Stimulated activated CD8-positive, alpha-beta memory T cell treated with anti-CD3 and anti-CD28 coated beads, Interleukin-4, amount 100 ng/mL, for 48 hours (primary cell): ENCODE measurements at places on chromosomes 3 and 15.

DNA sequence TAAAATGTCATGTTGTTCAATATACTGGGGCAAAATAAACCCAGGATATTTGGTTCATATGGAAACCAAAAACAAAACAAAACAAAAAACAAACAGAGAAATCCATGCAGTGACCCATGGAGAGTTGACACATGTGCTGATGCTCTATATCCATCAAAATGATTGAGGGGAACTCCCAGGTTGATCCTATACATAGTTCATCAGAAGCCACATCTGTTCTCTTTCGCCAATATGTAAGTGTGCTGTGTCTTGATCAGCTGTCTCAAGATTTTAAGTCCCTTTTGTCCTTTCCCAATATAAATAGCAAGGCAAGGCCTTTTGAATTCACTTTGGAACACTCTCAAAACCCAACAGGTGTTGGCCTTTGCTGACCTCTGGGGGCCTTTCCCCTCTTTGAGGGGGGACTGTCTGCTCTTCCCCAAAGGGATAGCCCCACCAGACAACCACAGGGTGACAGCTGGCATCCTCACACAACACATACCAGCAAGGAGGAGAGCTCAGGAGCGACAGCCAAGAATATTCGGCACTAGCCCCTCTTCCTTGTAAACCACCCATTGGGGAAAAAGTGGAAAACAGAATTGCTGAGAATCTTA is 209.4 kb upstream of the CD96 start:
- DNase-seq: no peak

DNA sequence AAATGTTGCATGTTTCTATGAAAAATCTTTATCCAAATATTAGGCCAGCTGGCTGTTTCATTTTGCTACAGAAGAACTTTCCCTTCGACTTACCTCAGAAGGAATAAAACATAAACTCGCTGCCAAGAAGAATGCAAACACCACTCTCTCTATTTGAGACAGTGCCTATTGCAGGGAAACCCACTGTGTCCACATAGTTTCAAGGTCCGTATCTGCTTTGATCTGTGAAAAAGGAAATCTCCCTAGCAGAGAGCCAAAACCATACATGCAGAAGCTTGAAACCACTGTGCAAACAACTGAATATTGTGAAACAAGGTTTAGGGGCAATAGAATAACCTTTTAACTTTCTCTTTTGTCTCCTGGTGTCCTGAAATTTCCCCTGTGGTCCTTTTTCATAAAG is 35.0 kb upstream of the CAPN7 start:
- no peak for DNase-seq

- no peak for DNase-seq
Measured at GRCh38 chr3:127019449-127019848, 36.5 kb downstream of the PLXNA1 start.

DNA sequence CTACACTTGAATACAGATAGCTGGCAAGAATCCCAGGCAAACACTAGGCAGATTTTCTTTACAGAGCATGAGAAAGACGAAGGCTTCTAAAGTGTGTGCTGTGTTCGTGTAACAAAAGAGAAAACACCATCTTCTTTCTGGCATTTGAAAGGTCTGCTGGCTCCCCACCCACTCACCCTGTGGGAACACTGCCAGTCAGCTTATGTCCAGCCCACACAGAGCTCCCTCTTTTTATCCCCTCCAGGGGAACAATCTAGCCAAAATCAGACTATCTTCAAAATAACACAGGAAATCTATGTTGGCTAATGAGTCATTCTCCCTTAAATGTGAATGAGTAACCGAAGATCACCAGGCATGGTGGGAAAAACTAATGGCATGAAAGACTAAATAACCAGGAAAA is 45.6 kb upstream of the PAQR5 start:
- no peak for DNase-seq

- no peak for DNase-seq
Measured at GRCh38 chr3:122960652-122961051, 66.9 kb downstream of the SEMA5B start.

GRCh38 chr15:67080900-67081431 is 15.6 kb downstream of the SMAD3 start:
- peak; percentile 75 for DNase-seq

DNA sequence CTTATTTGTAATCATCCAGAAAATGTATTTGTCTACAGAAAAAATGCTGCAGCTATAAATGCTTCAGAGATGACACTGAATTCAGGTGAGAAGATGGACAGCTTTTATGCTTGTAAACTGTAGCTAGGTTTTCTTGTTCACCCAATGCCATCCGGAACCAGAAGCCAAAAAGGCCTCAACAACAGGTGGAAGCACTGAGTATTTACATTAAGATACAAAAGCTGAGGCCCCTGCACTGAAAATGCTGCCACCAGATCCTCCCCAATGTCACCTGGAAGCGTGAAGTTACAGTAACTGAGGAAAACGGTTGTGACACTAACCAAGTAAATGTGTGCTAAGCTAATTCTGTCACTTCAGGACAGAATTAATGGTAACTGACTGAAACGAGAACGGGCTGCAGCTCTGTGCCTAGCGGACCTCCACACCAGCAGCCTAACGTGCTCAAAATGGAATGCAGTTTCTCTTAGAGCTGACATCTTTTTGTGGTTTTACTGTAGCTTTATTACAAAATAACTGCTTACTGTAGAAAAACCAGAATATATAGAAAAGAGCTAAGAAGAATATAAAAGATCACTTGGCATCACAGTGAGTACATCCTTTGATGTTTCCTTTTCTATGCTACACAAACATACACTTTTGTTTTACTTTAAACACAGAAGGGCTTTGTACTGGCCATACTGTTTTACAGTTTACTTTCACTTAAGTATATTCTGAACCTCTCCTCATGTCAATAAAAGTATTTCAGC is 7.6 kb downstream of the CHSY1 start:
- no peak for DNase-seq

- DNase-seq: no peak
Measured at GRCh38 chr3:165195640-165196576, at the start of gene SLITRK3. Gene SLITRK3, minus strand, starts transcription at chr3:165196384. Its CDS starts 5,554 bp downstream, at chr3:165190830.

DNA sequence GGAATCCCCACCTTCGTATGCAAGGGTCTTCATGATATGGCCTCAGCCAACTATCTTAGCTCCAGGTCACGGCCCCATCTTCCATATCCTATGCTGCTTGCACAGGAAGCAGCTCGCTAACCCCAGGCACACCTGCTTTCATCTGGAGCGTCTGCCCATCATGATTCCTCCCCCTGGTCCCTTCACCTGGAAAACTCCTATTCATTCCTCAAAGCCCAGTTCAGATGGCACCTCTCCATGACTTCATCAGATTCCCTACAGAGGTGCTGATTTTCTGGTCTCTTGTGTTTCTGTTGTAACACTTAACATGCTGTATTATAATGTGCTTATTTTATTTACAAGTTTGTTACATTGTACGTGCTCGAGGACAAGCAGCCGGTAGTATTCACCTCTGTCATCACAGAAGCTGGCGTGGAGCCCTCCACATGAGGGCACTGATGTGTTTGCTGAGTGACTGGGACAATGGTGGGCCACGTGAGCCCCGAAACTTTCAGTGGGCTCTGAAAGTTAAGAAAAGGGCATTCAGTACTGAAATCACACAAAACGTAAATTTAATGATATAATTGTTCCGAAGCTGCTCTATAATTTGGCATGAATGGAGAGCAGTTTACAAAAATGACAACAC is 16.2 kb downstream of the MUC20 start:
- DNase-seq: no peak

DNA sequence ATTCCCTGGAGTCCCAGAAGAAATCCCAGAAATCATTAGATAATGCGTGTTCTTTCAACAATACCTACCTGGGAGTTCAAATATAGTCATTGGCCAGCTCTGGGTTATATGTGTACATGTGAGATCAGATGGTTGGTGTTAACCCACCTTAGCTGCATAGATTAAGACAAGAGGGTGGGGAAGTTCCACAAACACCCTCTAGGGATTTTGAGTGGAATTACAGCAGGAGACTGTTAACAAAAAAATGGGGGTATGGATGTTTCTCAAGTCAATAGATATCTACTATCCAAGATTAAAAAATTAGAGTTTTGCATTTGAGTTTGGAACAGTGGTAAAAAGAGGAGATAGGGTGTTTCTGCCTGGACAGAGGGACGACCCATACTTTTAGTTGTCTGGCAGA is 282.5 kb upstream of the CNTN3 start:
- no peak for DNase-seq
